Activated CD8-positive, alpha-beta memory T cell treated with anti-CD3 and anti-CD28 coated beads for 1 hour (primary cell): ENCODE measurements at places on chromosomes 11 and 22.

DNA sequence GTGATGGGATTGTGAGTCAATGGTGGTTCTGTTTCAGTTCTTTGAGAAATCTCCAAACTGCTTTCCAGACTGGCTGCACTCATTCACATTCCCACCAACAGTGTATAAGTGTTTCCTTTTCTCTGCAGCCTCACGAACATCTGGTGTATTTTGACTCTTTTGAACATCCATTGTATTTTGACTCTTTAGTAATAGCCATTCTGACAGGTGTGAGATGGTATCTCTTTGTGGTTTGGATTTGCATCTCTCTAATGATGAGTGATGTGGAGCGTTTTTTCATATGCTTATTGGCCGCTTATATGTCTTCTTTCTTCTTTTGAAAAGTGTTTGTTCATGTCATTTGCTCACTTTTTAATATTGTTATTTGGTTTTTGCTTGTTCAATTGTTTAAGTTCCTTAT, 19.4 kb downstream of the NELL1 start:
- no peak for DNase-seq

GRCh38 chr11:34928268-34928959, 12.0 kb downstream of the PDHX start:
- no peak for DNase-seq

GRCh38 chr11:73988227-73988626, 5.6 kb upstream of the UCP2 start:
- no peak for DNase-seq

DNA sequence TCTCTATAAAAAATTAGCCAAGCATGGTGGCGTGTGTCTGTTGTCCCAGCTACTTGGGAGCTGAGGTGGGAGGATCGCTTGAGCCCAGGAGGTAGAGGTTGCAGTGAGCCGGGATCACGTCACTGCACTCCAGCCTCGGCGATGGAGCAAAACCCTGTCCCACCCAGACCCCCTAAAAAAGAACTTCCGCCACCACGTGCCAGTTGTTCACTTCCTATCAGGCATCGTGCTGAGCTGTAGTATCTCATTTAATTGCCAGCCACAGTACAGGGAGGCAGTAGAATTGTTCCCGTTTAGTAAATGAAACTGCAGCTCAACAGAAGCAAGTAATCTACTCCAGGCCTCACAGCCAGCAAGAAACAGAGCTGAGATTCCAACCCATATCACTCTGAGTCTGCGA, 3.0 kb upstream of the TMEM132A start:
- no peak for DNase-seq

GRCh38 chr11:37612146-37612545, 1014.1 kb upstream of the RAG2 start:
- DNase-seq: no peak

- DNase-seq: no peak
These were observed 8.4 kb downstream of the LZTR1 start for GRCh38 chr22:20990184-20991180.

- no peak for DNase-seq
These were observed 2.7 kb downstream of the CCND1 start for GRCh38 chr11:69643646-69644045.

GRCh38 chr11:110027627-110028371, 65.4 kb upstream of the ZC3H12C start:
- no peak for DNase-seq

- no peak for DNase-seq
These were observed 109.1 kb downstream of the LARGE1 start for GRCh38 chr22:33811208-33811607.

DNA sequence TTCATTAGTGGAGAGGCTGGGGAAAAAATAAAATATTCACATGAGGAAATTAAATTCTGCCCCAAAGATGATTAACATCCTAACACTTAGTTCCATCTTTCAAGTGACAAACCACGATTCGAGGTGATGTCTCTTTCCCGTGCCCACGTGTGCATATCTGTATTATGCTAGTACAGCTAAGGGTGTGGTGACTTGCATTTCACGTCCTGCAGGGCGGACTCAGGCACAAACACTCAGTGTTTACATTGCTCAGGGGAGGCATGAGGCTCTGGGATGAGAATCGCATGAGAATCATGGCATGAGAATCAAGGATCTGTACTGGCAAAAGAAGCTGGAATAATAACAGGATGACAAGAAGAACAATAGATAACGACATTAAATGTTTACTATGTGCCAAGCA, 179.4 kb downstream of the NTM start:
- DNase-seq: no peak

- DNase-seq: no peak
These were observed 35.6 kb upstream of the DDI1 start for GRCh38 chr11:104000798-104001197.

DNA sequence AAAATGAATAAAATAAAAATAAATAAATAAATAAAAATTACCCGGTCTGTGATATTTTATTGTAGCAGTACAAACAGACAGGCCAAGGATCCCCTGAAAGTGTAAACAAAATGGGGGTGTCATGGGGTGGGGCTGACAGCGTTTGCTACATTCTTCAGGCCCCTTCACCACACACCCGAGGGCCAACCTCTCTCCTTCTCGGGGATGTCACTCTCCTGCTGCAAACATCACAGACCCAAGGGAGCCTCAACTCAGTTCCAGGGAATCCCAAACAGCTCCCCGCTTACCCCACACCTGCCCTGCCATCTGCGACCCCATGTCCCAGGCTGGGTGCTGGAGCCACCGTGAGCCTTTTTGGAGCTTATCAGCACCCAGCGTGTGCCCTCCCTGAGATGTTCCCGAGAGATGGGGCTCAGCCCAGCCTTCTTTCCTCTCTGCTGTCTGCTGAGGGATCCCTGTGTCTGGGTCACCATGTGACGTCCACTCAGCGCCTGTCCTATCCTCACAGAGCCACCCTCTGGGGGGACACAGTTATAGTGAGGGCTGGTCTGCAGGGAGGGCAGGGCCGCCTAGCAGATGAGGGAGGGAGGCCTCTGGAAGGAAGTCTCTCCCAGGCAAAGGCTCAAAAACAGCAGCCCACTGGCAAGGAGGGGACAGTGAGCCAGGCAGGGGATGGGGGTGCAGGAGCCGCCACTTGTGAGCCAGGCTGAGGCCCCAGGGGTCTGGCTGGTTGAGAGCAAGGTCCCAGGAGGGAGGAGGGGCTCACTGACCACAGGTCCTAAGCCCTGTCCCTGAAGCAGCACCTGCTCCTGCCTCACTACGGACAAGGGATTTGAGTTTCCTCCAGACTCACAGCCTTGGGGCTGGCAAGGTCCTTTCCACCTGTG, 1041.6 kb downstream of the BRD1 start:
- DNase-seq: no peak

- DNase-seq: no peak
These were observed 79.5 kb downstream of the PARVA start for GRCh38 chr11:12456651-12457579.

DNA sequence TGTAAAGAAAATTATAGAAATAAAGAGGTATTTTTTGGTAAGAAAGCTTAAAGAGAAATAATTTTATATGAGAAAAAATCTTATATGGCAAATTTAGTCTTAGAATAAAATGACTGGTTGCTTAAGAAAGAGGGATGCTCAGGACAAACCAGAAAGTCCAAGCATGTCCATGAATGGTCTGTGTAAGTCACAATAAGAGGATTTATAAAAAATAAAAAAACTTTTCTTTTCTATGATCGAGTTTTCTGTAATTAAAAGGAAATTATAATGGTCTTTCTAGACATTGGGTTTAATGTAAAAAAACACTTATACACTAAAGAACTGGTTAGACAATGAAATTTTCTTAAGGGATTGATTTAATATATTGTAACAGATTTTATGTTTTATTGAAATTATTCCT, 819.6 kb downstream of the TBC1D22A start:
- DNase-seq: no peak

- no peak for DNase-seq
These were observed 29.4 kb upstream of the CTTN start for GRCh38 chr11:70368961-70369360.
